Stimulated activated CD8-positive, alpha-beta memory T cell treated with anti-CD3 and anti-CD28 coated beads, Interleukin-7, amount 100 ng/mL, for 1 hour (primary cell): ENCODE measurements at places on chromosomes 4 and X.

- no peak for DNase-seq
Observed at GRCh38 chr4:140996766-140997165, 136.5 kb downstream of the RNF150 start.

GRCh38 chr4:86107112-86107511 lies 252.7 kb downstream of the MAPK10 start:
- no peak for DNase-seq

- DNase-seq: no peak
Observed at GRCh38 chr4:89215736-89216135, 91.9 kb downstream of the GPRIN3 start.

DNA sequence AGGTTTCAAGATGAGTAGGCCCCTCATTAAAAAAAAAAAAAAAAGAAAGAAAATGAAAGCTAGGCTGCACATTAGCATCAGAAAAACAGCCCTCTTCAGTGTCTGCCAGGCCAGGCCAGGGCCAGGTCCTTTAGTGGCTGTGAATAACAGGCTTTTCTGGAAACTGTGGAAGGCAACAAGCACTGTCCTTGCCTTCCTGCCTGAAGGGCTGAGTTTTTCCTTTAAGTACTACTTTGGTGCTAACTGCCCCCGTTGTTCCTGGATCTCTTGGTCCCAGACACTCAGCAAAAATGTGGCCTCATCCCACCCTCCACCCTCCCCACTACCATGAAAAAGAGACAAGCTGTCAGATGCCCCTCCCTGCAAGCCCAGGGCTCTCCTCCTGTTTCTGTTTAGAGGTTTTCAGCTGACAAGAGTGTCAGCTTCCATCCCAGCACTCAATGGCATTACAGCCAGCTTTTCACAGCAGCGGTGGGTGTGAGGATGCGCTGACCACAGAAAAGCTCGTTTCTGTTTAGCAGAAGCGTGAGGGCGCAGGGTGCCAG lies 174.2 kb downstream of the NHS start:
- DNase-seq: no peak

GRCh38 chr4:87211249-87211952 lies 9.0 kb downstream of the KLHL8 start:
- DNase-seq: no peak

DNA sequence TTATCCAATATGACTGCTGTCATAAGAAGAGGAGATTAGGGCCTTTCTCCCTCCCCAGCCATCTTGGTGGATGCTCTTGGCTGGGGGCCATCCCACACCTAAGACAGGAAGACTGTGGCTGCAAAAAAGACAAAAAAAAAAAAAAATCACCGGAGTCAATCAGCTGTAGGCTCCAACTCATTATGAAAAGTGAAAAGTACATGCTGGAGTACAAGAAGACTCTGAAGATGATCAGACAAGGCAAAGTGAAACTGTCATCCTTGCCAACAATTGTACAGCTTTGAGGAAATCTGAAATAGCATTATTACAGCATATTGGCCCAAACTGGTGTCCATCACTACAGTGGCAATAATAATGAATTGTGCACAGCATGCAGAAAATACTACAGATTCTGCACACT lies 5.2 kb downstream of the EGFL6 start:
- no peak for DNase-seq
